ENCODE measurements at places on chromosomes 16 and 17.
A peak's percentile ranks its signal among the peaks of the same experiment; 100 is the strongest.

- DNase-seq: peak; percentile 91
These were observed 394.0 kb downstream of the CA10 start for GRCh38 chr17:51764387-51764971.

DNA sequence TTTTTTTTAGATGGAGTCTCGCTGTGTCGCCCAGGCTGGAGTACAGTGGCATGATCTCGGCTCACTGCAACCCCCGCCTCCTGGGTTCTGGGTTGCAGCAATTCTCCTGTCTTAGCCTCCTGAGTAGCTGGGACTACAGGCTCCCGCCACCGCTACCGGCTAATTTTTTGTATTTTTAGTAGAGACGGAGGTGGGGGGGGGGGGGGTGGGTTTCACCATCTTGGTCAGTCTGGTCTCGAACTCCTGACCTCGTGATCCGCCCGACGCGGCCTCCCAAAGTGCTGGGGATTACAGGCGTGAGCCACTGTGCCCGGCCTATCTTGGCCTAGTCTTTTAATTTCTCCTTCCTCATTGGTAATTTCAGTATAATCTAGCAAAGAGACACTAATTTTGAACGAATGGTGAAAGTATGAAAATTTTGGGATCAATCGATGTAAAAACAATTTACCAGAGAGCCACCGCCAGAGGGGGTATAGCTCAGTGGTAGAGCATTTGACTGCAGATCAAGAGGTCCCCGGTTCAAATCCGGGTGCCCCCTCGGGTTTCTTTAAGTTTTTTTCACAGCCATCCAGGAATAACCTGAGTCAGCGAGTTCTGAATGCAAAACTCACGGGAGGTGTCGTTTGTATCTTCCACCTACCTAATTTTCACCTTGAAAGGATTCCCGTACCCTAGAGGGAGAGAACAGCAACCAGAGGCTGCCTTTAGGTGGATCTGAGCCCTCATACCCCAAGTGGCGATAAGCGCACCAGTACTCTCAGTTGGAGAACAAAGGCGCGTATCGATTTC, 2.5 kb upstream of the LASP1 start:
- peak; percentile 93 for DNase-seq

GRCh38 chr16:86322283-86322682, 188.0 kb upstream of the FOXF1 start:
- DNase-seq: no peak

DNA sequence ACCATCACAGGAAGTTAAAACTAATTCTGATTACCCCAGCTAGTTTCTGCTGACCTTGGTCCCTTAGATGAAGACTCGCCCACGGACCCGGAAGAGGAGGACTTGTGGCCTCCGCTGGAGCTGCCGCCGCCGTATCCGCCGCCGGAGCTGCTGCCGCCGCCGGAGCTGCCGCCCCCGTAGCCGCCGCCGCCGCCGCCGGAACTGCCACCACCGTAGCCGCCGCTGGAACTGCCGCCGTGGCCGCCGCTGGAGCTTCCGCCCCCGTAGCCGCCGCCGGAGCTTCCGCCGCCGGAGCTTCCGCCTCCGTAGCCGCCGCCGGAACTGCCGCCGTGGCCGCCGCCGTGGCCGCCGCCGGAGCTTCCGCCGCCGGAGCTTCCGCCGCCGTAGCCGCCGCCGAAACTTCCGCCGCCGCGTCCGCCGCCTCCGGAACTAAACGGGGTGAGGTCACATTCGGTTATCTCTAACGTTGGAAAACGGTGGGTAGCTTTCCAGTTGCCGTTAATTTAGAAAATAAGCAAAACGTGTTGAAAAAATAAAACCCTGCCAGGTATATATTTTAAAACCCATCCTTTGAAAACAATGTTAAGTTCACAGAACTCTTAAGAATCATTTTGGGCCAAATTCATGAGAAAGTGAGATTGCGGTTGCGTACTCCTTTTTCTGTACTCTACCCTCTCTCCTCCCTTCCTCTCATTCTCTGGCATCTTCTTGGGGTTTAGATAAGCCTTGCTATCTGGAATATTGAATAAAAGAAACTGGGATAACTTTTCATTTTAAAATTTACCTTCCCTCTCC, 3.5 kb downstream of the KRT10 start:
- DNase-seq: peak; percentile 96

GRCh38 chr17:42138749-42139492, 15.9 kb downstream of the RAB5C start:
- DNase-seq: no peak

DNA sequence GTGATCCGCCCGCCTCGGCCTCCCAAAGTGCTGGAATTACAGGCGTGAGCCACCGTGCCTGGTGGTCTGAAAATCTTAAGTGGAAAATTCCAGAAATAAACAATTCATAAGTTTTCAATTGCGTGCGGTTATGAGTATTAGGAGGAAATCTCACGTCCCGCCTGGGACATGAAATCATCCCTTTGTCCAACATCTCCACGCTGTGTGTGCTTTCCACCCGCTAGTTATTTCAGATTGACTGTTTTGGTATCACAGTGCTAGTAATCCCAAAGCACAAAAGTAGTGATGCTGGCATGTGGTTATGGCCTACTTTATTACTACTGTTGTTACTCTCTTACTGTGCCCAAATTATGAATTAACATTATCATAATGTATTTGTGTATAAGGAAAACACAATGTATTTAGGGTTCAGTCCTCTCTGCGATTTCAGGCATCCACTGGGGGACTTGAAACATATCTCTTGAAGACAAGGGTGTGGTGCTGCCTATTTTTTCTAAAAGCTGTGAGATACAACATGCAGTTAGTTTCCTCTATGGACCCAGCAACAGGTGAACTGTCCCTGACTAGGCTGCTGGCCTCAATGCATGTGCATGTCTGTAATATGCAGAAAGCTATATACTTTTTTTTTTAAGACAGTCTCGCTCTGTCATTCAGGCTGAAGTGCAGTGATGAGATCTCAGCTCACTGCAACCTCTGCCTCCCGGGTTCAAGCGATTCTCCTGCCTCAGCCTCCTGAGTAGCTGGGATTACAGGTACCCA, 32.3 kb downstream of the SLC47A1 start:
- no peak for DNase-seq

GRCh38 chr17:63699638-63700527, at the start of gene LIMD2:
LIMD2 (minus strand) TSS chr17:63700125; CDS start chr17:63699298, 827 bp downstream.
- peak; percentile 94 for DNase-seq

All from endodermal cell (in vitro differentiated cells).